ENCODE measurements at places on chromosomes 13 and 19. TPM values are rescaled to one million over a fixed set of nuclear protein-coding genes. Genes with fewer than 3 reads are reported as not detected.

ABHD13 gene
- 11.5 TPM for total RNA-seq

PSG6 gene
- total RNA-seq, result not detected

SBK3 gene
- total RNA-seq, result not detected

MYO1F gene
- total RNA-seq, result 30.3 TPM

CEACAM7 gene
- not detected for total RNA-seq

MYPOP gene
- 5.6 TPM for total RNA-seq

RNF113B gene
- not detected for total RNA-seq

SUGP2 gene
- 93.1 TPM for total RNA-seq

ZNF66 gene
- total RNA-seq, result 3.7 TPM

All from aorta (tissue), 5 donors.